Muscle of arm (tissue), 14 donors: ENCODE measurements at places on chromosomes 2 and 18.

DNA sequence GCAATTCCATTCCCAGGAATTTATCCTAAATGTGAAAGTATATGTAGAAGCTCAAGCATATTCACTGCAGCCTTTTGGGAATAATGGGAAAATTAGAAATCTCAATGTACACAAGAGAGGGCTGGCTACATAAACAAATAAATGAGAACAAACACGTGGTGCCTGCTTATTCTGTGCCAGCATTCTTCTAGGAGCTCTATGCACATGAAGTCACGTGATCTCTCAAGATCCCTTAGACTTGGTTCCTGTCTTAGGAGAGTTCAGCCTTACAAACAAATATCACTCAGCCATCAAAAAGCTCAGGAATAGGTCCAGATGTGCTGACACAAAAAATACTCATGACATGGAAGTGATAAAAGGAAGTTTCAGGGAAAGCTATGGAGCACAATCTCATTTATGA, 92.9 kb upstream of the SP3 start:
- no peak for DNase-seq

GRCh38 chr2:101199251-101199791, 48.1 kb upstream of the TBC1D8 start:
- no peak for DNase-seq

- no peak for DNase-seq
Observed at GRCh38 chr2:98297817-98298682, 48.2 kb upstream of the CNGA3 start.

DNA sequence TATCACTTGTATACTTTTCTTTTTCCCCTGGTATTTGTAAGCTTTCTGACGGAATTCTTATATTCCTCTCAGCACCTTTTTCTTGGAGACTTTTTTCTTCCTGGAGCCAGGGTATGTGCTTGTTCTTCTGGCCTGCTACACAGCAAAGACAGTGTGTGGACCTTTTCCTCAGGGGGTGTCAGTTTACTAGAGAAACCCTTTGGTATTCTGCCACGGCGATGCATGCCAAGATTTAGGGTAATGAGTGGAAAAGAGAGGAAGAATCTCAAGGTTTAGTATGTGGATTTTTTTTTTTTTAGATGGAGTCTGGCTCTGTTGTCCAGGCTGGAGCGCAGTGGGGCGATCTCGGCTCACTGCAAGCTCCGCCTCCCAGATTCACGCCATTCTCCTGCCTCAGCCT, 152.2 kb downstream of the PHLPP1 start:
- peak; percentile 41 for DNase-seq

GRCh38 chr18:30277676-30278075, 764.9 kb downstream of the DSC3 start:
- no peak for DNase-seq
